ENCODE measurements at places on chromosomes 7 and 10.

GRCh38 chr7:73964786-73965185 lies 63.2 kb upstream of the ELN start:
- DNase-seq: peak; percentile 71

DNA sequence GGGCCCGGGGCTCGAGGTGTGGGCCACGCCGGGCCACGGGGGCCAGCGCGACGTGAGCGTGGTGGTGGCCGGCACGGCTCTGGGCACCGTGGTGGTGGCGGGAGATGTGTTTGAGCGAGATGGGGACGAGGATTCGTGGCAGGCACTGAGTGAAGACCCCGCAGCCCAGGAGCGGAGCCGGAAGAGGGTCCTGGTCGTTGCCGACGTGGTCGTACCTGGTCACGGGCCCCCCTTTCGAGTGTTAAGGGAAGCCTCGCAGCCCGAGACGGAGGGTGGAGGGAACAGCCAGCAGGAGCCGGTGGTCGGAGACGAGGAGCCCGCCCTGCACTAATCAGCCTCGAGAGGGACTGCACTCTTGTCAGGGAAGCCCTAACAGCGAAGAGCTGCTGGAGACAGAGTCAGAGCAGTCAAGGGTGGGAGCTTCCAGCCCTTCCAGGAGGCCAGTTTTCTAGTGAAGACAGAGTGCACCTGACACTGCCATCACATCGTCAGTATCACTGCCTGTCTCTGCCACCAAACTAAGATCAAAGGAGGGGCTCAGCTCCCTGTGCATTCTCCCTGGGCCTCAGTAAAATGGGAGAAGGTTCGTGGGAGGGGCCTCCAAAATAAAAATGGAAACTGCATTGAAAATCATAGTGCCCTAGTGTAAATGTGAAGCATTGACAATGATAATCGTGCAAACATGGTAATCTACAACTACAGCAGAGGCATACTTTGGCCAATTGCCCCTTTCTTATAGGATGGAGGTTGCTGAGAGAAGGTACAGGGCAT lies 1.3 kb downstream of the MBLAC1 start:
- DNase-seq: no peak

- DNase-seq: no peak
Observed at GRCh38 chr7:150668472-150668911, 17.0 kb upstream of the GIMAP2 start.

GRCh38 chr10:42722575-42722974 lies 60.0 kb upstream of the BMS1 start:
- no peak for DNase-seq

- DNase-seq: peak; percentile 81
Observed at GRCh38 chr10:30822693-30823465, 193.3 kb upstream of the LYZL2 start.

DNA sequence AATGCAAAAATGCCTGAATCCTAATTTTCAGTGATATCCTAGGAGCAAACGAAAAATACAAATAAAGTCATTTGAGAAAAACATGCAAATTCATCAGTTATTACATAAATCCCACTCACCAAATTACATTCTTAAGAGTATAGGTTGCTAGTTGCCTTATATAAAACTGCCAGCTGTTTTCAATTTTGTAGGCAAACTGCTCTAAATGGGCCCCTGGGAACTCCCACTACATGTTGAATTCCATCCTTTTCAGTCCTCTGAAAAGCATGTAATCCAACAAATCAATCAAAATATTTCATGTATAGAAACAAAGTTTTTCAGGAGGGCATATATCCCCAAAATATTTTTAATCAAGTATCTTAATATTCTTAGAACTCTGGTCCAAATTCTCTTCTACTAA lies 2.1 kb upstream of the JMJD1C start:
- no peak for DNase-seq

DNA sequence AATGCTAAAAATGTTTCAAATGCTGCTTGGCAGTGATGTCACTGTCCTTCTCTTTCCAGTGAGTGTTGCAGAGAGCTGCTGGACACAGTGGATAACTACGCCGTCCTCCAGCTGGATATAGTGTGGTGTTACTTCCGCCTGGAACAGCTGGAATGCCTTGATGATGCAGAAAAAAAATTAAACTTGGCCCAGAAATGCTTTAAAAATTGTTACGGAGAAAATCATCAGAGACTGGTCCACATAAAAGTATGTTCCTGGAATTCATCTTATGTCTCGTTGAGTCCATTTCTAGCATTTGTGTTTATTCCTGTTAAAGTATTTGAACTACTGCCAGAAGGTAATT lies 25.2 kb downstream of the NUB1 start:
- no peak for DNase-seq

- no peak for DNase-seq
Observed at GRCh38 chr10:97396056-97396455, 5.1 kb downstream of the RRP12 start.
